ENCODE measurements at places on chromosomes 1 and 21.
A peak's percentile ranks its signal among the peaks of the same experiment; 100 is the strongest.

- DNase-seq, result no peak
These were observed 168.2 kb upstream of the DPT start for GRCh38 chr1:168897249-168897648.

- no peak for DNase-seq
These were observed 10.7 kb upstream of the ZP4 start for GRCh38 chr1:237901299-237901934.

- DNase-seq, result no peak
These were observed 51.4 kb upstream of the FAM89A start for GRCh38 chr1:231091415-231091814.

GRCh38 chr1:117275055-117275454, 64.3 kb upstream of the VTCN1 start:
- no peak for DNase-seq

GRCh38 chr1:86714561-86715244, 10.3 kb downstream of the SH3GLB1 start:
- no peak for DNase-seq

DNA sequence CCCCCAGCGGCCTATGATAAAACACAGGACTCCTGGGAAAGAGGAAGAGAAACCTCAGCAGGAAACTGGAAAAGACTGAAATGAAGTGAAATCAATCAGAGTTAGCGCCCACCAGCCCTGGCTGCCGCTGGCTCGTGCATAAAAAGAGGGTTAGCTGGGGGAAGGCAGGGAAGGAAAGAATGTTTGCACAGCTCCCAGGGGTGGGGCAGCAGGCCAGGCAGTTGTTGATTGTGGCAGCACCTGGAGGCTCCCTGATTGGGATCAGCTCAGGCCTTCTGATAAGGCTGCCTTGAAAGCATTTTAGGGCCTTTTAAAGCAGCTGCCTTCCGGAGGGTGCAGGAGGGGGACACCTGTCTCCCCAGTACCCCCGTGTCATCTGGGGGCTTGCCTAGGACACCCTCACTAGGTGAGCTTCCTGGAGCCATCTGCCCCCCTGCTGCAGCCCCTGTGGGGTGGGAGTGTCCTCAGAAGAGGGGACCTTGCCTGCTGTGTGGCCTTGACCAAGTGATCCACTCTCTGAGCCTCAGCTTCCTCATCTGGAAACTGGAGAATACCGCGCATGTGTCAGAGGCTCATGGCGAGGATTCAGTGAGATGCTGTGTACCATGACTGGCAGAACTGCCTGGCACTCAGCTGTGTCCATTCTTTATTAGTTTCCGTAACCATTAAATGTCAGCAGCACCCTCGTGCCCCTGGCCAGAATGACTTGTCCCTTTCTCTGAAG, 6.6 kb downstream of the EPHB2 start:
- DNase-seq, result peak; percentile 79

All from transverse colon (tissue), 4 donors.